Activated naive CD4-positive, alpha-beta T cell (primary cell): ENCODE measurements at places on chromosomes 1 and 21.

- no peak for DNase-seq
Measured at GRCh38 chr1:3312898-3313575, 141.4 kb upstream of the ARHGEF16 start.

GRCh38 chr1:8712413-8713231 lies 104.8 kb downstream of the RERE start:
- DNase-seq, result no peak

DNA sequence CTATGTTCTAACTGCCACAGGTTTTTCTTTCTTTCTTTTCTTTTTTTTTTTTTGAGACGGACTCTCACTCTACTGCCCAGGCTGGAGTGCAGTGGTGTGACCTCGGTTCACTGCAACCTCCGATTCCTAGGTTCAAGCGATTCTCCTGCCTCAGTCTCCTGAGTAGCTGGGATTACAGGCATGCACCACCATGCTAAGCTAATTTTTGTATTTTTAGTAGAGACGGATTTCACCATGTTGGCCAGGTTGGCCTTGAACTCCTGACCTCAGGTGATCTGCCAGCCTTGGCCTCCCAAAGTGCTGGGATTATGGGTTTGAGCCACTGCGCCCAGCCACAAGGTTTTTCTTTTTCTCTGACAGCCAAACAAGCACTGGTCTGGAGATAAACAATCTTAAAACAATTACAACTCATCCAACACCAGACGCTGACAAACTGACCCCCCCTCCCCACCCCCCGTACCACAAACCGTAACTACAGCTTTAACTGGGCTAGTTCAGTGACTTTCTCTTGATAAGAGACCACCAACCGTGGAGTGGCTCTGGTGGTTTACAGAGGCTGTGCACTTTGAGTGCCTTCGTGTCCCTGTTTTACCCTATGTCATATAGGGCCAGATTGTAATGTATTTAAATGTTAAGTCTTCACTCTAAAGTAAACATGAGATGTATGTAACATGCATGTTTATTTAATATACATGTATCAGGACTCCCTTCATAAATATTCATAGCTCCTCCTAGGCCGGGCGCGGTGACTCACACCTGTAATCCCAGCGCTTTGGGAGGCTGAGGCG lies 19.5 kb upstream of the PUM1 start:
- no peak for DNase-seq

DNA sequence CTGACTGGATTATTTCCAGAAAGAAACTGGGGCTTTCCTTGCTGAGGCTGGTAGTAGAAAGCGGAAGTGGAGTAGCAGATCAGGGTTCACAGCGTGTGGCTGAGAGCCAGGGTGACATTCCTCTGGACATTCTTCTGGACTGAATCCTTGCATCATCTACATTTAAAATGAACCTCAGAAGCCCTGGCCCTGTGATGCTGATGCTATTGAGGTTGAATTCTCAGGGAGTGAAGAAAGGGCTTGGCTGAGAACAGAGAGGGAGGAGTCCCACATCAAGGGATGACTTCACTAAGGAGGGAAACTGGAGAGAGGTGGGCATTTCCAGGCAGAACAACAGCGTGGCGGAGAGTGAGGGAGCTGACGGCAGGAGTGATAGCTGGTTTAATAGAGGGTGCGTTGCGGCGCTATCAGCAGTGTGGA lies 102.3 kb upstream of the LMO4 start:
- DNase-seq, result no peak

DNA sequence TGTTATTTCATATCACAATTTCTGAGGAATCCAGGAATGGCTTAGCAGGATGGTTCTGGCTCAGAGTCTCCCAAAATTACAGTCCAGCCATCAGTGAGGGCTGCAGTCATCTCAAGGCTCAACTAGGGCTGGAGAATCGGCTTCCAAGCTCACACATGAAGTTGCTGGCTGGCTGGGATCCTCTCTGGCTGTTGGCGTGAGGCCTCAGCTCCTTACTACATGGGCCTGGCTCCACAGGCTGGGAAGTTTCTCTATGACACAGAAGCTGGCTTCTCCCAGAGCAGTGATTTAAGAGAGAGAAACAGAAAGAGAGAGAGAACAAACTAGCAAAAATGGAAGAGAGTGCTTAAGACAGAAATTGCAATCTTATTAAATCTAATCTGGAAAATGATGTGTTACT lies 38.8 kb upstream of the RGS8 start:
- DNase-seq, result no peak

- no peak for DNase-seq
Measured at GRCh38 chr1:207321790-207322645, 540 bp downstream of the CD55 start.

GRCh38 chr1:201285846-201286245 lies 2.5 kb downstream of the PKP1 start:
- DNase-seq, result no peak

- no peak for DNase-seq
Measured at GRCh38 chr1:15178571-15179484, 25.3 kb downstream of the TMEM51 start.

DNA sequence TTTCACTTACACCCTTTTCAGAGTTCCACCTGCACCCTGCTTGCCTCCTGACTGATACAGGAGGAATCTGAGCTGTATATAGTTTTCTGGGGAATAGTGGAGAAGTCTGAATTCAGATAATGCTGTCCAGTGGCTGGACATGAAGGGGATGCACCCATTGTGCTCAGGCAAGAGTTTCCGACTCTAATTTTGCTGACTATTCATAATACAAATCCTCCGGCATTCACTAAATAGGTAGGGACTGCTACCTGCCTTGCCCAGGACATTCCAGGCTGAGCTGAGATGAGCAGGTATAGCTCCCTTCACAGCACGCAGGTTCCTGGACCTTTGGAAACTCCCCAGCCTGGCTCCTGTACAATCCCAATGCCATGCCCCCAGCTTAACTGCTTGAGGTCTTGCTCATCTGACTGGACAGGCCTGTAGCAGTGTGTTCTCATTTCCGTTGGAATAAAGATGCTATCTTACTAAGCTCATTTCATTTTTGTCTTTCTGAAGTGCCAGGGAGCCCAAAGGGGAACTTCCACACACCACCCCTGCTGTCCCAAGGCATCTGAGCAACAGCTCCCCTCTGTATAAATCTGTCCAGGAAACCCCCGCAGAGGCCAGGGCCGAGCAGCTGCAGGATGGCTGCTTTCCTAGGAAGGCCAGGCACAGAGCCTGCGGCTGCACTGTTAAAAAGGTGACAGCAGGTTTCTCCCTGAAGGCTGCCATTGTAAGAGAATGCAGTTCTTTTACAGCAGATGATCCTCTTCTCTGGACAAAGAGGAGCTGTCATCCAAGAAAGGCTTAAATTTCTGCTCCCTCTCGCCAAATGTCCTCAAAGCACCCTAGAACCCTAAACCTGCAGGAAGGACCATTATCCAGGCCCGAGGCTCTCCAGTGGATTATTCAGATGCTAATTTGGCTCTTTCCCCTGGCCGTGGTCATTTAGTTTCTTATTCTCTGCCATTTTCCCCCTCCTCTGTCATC lies 21.7 kb upstream of the VASH2 start:
- no peak for DNase-seq

- DNase-seq, result no peak
Measured at GRCh38 chr1:208248307-208248801, 4.2 kb upstream of the PLXNA2 start.

DNA sequence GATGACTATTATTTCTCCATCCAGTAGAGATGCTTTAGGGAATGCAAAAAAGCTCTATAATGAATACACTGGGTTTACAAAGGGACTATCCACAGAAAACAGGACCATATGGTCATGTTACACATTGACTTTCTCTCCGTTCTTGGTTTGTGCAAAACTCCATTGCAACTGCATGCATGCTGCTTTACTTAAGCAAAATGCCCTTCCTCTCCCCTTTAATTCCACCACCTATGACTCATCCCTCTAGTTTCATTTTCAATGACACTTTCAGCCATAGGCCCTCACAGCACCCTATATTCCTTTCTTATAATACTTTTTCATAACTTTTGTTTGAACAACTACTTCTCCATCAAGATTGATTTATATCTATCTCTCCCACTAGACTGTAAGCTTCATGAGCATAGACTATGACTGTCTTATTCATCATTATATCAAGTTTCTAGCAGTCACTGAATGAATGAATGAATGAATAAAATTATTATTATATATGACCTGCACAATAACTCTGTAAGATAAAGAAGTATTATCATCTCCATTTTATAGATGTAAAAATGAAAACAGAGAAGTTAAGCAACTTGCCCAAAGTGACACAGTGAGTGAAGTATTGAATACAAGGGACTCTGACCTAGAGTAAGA lies 248.9 kb downstream of the PLPP3 start:
- DNase-seq, result no peak

DNA sequence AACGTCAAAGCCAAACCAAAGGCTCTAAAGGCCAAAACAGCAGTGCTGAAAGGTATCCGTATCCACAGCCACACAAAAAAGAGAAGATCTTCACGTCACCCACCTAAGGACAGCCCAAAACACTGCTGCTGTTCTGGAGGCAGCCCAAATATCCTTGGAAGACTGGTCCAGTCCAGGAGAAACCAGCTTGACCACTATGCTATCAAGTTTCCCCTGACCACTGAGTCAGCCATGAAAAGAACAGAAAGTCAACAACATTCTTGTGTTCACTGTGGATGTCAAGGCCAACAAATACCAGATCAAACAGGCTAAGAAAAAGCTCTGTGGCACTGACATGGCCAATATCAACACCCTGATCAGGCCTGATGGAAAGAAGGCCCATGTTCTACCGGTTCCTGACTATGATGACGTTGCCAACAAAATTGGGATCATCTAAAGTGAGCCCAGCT lies 32.1 kb downstream of the ARID4B start:
- DNase-seq, result no peak

DNA sequence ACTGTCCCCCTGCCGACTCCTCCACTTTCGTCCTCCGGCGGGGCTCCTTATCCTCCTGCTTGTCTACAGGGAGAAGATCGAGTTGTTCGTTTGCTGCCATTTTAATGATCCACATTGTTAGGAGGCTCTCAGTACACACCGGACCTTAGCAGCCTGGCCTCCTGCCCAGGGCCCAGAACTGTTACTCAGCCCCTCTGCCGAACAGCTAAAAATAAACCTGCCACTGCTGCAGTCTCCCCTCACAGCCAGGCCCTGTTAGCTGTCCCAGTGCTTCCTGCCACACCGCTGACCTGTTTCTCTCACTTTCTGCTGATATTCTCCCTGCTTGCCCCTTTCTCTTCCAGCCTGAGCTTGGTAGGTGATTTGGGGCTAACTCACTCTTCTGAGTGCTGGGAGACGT lies 8.3 kb downstream of the MAPKAPK2 start:
- DNase-seq, result no peak

- DNase-seq, result no peak
Measured at GRCh38 chr1:16293538-16293937, 56.6 kb upstream of the CPLANE2 start.

DNA sequence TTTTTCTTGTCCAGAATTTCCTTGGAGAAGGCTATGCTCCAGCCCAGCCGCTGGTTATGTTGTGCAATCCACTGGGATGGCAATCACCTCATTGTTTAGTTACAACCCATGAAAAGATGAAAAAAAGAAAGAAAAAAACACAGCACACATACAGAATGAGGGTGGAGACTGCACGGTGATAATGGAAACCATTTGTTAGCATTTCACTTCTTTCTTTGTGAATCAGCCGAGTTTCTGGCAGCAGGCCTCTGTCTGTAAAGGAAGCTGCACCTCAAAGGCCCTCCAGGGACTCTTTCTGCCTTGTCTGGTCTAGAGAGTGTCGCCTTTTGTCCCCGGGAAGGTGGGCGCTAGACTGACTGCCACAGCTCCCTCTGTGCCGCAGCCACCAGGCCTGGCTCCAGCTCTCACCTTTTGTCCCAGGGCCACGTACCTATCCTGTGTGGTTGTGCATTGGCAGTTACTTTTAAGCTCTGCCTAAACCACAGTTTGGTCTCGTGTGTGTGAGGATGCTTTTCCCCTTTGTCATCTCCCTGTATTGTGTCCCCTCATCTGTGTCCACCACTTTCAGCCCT lies 35.6 kb downstream of the NGF start:
- DNase-seq, result no peak

DNA sequence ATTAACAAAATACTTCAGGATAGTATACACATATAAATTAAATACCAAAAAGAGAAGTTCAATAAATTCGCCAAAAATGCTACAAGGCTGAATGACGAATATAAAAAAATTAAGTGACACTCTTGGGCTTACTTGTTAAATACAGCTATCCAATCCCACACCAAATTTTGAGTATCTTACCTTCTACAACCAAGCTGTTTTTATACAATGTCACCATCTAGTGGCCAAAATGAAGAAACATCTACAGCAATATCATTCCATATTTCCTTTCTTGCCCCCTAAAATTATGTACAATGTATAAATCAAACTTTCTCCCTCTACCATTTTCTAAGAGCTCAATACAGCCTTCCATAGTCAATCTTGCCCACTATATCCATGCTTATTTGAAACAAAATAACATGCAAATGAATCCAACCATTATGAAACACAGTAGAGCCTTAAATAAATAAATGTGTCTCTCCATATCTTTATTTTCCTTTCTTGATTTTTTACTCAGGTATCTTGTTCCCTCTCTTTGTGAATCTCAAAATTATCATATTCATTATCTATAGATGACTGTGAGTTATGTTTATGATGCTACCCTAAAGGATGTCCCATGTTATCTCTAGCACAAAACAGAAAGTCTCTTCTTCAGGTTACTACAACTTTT lies 86.3 kb downstream of the ACBD6 start:
- DNase-seq, result no peak

GRCh38 chr21:44329086-44329889 lies 9.9 kb downstream of the CFAP410 start:
- DNase-seq, result no peak

GRCh38 chr1:17914987-17915386 lies 159.9 kb downstream of the ACTL8 start:
- DNase-seq, result no peak

DNA sequence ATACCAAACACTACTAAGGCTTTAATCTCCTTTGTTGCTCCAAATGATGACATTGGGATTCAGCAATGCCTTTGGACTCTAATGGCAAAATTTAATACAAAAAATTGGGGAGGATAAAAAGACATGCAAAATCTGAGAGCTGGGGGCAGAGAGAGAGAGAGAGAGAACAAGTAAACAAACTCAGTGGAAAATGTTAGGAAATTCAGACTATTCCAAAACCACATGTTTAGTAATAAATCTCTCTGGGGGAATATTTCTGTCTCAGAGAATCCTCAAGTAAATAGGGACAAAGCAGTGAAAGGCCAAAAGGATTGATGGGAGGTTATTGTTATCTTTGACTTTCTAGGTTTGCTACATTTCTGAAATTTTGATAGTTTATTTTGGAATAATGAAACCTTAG lies 65.7 kb downstream of the PLA2G4A start:
- DNase-seq, result no peak

- no peak for DNase-seq
Measured at GRCh38 chr1:88697503-88697902, 13.4 kb downstream of the PKN2 start.

GRCh38 chr1:94425821-94426484 lies 7.8 kb downstream of the ABCD3 start:
- no peak for DNase-seq

GRCh38 chr1:41806472-41807155 lies 112.1 kb downstream of the HIVEP3 start:
- DNase-seq, result no peak

- no peak for DNase-seq
Measured at GRCh38 chr1:106749491-106749890, 307.0 kb upstream of the PRMT6 start.
